ENCODE measurements at places on chromosomes 6 and 20.

- DNase-seq: peak; percentile 11
These were observed 18.1 kb downstream of the STXBP5 start for GRCh38 chr6:147222160-147222838.

DNA sequence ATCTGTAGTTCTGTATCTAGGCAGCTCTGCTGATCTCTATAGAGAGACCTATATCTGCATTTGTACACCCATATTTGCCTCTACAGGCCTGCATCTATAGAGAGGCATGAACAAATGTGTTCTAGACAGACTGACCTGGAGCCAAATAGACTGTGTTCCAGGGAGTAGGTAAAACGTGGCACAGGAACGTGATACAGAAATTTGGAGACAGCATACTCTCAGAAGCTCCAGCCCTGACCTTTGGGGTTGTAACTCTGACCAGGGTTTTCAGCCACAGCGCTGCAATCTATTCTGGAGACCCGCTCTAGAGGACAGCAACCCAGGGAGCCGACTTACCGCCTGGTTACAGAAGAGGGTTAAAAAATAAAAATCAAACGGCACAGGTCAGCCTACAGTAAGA is 983 bp downstream of the RBBP9 start:
- DNase-seq: peak; percentile 40

- no peak for DNase-seq
These were observed 62.9 kb upstream of the MYB start for GRCh38 chr6:135118134-135118730.

- no peak for DNase-seq
These were observed 456.2 kb downstream of the CD83 start for GRCh38 chr6:14573703-14574290.

GRCh38 chr6:157542414-157543160 is 161.6 kb downstream of the ZDHHC14 start:
- DNase-seq: no peak

DNA sequence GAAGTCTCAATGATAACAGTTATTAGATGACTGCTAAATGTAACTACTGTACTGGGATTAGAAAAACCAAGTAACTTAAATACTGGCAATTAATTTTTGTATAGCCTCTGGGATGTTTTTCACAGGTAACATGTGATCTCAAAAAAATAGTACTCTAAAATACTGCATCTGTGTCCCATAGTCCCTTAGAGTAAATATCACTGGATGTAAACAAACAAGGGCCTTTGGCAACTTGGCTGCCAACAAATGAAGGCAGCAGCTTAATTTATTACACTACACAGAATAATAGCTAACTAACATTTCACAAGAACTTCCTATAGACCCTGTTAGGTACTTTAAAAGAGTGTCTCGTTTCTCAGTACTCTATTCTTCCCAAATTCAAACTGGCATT is 14.0 kb downstream of the ARHGAP18 start:
- no peak for DNase-seq

DNA sequence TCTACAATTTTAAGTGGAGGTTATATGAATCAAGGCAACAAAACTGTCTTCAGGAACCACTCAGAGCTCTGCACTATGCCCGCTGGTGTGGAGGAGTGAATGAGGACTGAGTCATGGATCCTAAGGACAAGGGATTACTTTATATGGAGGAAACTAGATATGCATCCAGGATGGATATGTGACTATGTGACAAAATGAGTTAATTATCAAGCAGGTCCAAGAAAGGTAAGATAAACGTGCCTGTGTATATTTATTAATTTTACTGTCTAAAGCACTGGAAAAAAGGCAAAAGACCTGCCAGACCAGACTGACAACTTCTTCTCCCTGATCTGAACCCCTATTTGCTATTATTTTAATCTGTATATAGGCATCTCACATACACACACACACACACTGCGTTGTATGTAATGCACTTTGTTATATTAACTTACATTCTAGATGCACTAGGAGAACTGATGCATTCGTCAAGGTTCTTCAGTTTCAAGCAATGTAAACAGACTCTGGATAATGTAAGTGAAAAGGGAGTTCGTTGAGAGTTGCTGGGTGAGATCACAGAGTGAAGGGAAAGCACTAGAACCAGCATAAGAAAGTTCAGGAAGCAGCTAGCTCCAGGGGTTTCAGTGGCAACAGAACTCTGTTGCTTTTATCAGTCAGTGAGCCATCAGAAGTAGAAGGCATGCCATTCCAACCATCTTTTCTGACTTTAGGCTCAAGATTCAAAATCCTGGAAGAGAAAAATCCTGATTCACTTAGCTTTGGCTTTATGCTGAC is 26.4 kb upstream of the ADGRG6 start:
- DNase-seq: peak; percentile 6

- no peak for DNase-seq
These were observed 280.2 kb downstream of the COL12A1 start for GRCh38 chr6:74925683-74926082.

DNA sequence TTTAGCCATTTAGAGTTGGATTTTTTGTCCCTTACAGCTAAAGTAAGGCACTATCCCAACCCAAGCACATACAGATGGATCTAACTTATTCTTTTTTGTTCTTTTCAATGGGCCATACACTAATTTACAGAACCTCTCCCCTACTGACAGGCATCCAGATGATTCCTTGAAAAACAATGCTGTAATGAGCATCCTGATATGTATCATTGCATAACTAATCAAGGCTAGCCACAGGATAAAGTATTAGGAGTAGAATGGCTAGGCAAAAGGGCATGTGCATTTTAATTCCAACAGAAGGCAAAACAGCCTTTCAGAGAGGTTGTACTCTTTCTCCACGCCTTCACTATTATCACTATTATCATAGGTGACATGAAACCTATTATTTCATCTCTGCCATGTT is 54.1 kb downstream of the ELOVL5 start:
- no peak for DNase-seq

GRCh38 chr6:168457653-168457934 is 16.6 kb downstream of the SMOC2 start:
- DNase-seq: no peak
